ENCODE measurements at places on chromosomes 2 and 18.

- no peak for DNase-seq
These were observed 22.1 kb downstream of the ABHD3 start for GRCh38 chr18:21682371-21683051.

DNA sequence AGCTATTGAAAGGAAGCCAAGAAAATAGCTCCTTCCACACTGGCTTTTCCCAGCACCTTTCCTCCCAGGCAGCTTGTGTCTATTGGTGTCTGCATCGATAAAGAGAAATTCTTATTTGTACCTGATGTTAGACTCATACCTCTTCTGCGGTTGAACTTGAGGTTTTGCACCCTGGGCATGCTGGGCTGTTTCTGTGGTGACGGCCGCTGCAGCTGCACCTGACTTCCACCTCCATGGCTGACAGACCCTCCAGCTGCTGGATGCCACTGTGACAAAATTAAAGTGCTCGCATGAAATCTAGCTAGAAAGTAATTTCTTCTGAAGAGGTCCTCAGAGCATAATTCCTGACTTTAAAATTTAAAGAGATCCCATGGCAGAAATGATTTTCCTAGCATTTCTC lies 6.6 kb downstream of the FECH start:
- DNase-seq = no peak

- no peak for DNase-seq
These were observed 66.6 kb downstream of the CELF4 start for GRCh38 chr18:37499044-37499443.

GRCh38 chr18:36503477-36503876 lies 206.0 kb downstream of the FHOD3 start:
- DNase-seq = no peak

- DNase-seq = no peak
These were observed 116.0 kb downstream of the CDC42EP3 start for GRCh38 chr2:37555457-37555856.

GRCh38 chr2:219499058-219499307 lies 292 bp downstream of the GMPPA start:
- no peak for DNase-seq

GRCh38 chr2:202290316-202290715 lies 24.8 kb downstream of the NOP58 start:
- no peak for DNase-seq

DNA sequence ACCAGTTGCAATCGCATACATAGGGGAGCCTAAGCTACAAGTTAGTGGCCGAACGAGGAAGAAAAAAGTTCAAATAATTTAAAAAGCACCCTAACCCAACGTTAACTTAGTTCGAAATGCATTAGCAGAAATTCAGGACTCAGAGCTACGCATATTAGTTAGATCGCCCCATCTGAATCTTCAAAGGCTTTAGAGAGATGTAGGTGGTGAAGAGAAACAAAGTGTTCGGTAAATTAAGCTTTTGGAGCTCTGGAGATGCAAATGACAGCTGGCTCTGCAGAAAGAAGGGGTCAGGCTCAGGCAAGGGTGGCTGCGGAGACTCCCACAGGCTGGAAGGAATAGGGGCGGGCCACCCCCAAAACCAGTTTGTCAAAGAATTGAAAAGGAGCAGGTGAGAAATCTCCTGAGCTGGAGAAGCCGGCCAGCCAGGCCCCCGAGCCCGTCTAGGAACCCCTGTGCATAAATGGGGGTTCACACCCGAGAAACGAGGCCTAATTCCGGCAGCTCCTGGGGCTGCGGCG lies 621 bp downstream of the TXNL1 start:
- DNase-seq = no peak

- no peak for DNase-seq
These were observed 38.9 kb downstream of the BCL2L11 start for GRCh38 chr2:111159641-111160040.

GRCh38 chr2:147553775-147554271 lies 291.0 kb upstream of the ACVR2A start:
- no peak for DNase-seq

- DNase-seq = no peak
These were observed 288.9 kb downstream of the RDH14 start for GRCh38 chr2:18271370-18272147.

DNA sequence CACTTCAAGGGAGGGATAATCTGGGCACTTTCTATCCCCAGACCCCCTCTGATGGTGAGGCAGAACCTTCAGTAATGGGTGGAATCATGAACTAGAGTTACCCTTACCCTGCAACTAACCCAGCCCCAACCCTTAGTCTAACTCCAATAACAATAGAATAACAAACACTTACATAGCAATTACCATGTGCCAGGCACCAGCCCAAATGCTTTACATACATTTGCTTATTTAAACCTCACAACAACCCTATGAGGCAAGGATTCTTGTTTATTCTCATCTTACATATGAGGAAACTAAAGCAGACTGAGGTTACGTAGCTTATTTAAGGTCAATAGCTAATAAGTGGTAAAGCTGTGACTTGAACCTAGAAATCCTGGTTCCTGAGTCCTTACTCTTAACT lies 132.8 kb downstream of the CYP26B1 start:
- no peak for DNase-seq

GRCh38 chr2:98500561-98500960 lies 55.9 kb downstream of the INPP4A start:
- DNase-seq = no peak

DNA sequence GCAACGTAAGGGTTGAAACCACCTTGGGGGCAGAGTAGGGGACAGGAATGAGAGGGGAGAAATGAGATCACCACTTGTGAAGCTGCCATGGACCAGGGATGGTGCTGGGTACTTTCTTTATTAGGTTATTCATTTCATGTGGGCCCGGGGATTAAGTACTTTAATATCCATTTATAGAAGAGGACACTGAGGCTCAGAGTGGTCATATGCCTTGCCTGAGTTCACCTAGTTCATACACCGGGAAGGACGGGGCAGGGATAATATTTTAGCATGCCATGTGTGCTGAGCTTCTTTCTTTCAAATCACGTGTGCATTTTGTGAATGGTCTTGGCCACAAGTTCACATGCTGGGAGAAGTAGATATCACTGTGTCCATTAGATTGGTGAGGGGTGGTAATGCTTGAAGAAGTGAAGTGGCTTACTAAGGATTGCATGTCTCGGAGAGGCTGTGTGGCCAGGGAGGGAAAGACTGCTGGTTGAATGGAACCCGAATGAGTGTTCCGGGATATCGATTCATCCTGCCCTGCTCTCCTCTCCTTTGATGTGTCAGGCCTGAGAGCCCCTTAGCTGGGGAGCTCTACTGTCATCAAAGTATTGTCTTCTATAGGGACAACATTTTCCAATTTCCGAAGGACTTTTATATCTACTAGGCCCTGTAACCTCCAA lies 187.1 kb downstream of the MYCN start:
- DNase-seq = no peak

DNA sequence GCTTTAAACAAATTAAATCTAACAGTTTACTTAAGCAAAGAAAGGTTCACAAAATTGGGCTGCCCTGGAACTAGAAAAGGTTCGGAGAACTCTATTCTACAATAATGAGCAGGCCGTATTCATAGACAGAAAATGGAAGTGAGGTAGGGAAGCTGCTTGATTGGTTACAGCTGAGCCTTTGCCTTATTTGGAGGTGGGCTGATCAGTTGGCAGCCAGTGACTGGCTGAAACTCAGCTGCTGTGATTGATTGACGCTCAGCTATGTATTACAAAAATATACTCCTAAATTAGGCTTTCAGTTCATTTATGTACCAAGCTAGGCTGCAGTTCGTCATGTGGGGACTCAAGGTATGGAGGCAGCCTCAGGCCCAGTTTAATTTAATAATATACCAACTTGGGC lies 42.3 kb upstream of the TTR start:
- DNase-seq = no peak

GRCh38 chr18:75923169-75923568 lies 495.7 kb upstream of the SMIM21 start:
- peak; percentile 57 for DNase-seq

- DNase-seq = no peak
These were observed 9.5 kb downstream of the ELP2 start for GRCh38 chr18:36139245-36139644.

GRCh38 chr18:6920099-6920955 lies 190.8 kb downstream of the ARHGAP28 start:
- DNase-seq = no peak

- DNase-seq = no peak
These were observed 269.8 kb downstream of the KLHL29 start for GRCh38 chr2:23654756-23655155.

GRCh38 chr18:8699948-8700347 lies 5.4 kb upstream of the MTCL1 start:
- DNase-seq = no peak

- DNase-seq = no peak
These were observed 16.3 kb upstream of the PKDCC start for GRCh38 chr2:42031281-42032223.

GRCh38 chr2:66852953-66853352 lies 418.0 kb downstream of the MEIS1 start:
- DNase-seq = no peak

- no peak for DNase-seq
These were observed 266.7 kb upstream of the HDAC4 start for GRCh38 chr2:239667431-239667985.

GRCh38 chr2:240840435-240841060 lies 20.5 kb upstream of the KIF1A start:
- DNase-seq = no peak

GRCh38 chr2:161710131-161710915 lies 86.1 kb downstream of the SLC4A10 start:
- no peak for DNase-seq

GRCh38 chr2:149313512-149313972 lies 16.8 kb upstream of the LYPD6 start:
- DNase-seq = no peak

DNA sequence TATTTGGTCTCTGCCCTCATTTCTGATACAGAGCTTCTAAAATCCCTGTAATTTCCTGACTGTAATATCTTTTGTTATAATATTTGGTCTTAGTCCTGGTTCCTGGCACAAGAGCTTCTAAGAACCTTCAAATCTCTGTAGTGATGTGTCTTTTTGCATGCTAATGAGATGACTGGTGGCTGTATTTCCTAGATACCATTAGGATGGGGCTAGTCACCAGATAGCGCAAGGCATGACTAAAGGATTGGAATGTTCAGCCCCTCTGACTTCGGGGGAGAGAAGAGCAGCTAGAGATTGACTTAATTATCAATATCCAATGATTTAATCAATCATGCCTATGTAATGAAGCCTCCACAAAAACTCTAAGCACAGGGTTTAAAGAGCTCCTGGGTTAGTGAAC lies 620.8 kb upstream of the ACVR2A start:
- no peak for DNase-seq

DNA sequence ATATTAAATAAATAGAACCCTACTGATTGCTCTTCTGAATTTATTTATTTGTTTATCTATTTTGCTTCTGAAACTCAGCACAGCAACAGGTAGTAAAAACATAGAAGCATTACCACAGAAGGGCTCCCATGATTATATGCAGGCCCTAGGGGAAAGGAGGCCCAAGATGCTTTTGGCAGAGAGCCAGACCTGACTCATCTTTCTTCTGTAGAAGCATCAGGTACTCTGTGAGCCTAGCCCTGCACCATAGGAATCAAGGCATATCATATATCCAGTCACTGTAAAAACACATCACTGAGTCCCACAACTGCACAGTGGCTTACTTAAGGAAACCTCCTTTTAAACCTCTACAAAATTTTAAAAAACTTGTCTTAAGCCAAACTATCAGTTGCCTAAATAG lies 1.8 kb downstream of the SCN9A start:
- DNase-seq = peak; percentile 56

DNA sequence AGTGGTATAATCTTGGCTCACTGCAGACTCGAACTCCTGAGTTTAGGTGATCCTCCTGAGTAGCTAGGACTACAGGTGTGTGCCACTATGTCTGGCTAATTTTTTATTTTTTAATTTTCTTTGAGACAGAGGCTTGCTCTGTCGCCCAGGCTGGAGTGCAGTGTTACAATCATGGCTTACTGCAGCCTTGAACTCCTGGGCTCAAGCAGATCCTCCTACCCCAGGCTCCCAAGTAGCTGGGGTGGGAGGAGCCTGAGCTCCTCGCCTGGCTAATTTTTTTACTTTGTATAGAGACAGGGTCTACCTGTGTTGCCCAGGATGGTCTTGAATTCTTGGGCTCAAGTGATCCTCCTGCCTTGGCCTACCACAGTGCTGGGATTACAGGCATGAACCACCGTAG lies 62.5 kb downstream of the BABAM2 start:
- no peak for DNase-seq

DNA sequence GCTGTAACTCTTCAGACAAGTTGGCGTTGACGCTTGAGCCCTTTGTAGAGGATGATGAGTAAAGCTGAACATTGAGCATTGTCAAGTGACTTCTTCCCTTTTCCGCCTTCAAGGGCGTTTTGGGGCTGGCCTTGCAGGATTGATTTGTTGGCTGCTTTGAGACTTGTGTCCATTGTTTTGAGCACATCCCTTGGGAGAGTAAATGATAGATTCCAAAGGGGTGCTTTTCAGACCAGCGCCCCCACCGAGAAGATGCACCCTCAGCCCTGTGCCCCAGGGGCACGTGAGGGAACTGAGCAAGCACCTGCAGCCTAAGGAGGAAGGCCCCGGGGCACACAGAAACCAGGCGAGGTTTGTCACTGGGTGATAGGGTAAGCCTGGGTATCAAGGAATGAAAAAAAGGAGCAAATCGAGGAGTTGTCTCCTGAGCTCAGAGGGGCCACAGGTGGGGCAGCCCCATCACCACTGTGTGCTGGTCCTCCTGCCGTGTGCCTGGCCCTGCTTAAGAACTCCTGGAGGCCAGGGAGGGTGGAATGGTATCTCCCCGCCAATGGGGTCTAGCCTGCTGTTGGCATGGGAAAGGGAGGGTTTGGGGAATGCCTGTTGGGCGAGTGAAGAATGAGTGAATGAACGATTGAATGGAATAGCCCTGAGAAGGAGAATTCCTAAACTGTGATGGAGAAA lies 64.0 kb downstream of the RAB31 start:
- DNase-seq = no peak

- no peak for DNase-seq
These were observed 847.6 kb upstream of the CELF4 start for GRCh38 chr18:38413193-38413592.

DNA sequence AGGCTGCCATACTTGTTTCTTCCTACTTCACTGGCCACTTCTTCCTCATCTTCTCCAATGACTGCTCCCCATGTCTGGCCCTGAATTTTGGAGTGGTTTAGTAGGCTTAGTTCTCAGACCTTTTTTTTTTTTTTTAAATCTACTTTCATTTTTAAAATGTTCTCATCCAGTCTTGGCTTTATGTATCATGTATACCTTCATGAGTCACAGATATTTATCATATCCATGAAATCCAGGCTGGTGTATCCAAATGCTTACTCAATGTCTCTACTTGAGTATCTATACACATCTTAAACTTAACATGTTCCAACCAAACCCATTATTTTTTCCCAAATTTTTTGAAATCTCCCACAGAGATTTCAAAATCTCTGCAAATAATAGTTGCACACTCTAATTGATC lies 26.3 kb upstream of the CFAP36 start:
- no peak for DNase-seq

DNA sequence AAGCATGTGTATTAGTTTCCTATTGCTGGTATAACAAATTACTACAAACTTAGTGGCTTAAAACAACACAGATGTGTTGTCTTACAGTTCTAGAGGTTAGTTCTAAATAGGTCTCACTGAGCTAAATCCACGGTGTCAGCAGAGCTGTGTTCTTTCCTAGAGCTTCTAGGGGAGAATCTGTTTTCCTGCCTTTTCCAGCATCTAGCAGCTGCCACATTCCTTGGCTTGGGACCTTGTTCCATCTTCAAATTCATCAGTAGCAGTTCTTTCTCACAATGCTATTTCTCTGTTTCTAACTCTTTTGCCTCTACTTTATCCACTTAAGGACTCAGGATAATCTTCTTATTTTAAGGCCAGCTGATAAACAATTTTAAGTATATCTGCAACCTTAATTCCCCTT lies 32.2 kb upstream of the CREB1 start:
- DNase-seq = no peak

GRCh38 chr2:96111823-96112500 lies 4.4 kb downstream of the ADRA2B start:
- no peak for DNase-seq

All from T1000 (cell line).